ENCODE measurements at places on chromosomes 16 and 17.

- no peak for DNase-seq
Measured at GRCh38 chr17:67438667-67439066, 61.6 kb downstream of the PITPNC1 start.

DNA sequence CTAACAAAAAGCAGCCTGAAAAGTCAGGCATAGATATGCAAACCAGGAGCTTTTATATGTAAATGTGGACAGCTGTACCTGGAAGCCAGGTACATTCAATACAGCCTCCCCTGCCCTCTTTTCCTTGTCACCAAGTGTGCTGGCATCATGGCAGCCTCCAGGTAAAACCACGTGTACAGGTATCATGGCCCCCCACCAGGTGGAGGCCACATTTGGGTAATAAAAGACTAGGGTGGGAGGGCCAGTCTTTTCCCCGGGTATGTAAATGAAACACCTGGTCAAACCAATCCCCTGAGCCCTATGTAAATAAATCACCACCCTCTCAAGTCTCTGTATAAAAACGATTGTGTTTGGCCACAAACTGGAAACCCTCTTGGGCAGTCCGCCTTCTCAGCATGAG is 226.4 kb upstream of the GOT2 start:
- no peak for DNase-seq

GRCh38 chr17:17952691-17953090 is 19.5 kb downstream of the TOM1L2 start:
- no peak for DNase-seq

DNA sequence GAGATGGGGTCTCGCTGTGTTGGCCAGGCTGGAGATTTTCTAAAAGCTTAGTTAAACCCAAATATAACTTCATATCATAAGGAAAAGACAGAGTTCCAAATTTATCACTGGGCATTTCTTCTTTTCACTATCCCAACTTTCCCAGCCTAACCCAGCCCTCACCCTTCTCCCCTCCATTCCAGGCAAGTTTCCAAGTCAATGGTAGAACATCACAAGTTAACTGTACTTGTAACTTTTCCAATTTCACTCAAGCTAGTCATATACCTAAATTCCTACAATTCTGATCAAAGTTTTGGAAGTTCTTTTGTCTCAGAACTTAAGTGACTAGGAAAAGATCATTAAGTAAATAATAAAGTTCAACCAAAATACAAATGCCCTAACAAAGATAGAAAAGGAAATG is 61.2 kb downstream of the USP32 start:
- no peak for DNase-seq

DNA sequence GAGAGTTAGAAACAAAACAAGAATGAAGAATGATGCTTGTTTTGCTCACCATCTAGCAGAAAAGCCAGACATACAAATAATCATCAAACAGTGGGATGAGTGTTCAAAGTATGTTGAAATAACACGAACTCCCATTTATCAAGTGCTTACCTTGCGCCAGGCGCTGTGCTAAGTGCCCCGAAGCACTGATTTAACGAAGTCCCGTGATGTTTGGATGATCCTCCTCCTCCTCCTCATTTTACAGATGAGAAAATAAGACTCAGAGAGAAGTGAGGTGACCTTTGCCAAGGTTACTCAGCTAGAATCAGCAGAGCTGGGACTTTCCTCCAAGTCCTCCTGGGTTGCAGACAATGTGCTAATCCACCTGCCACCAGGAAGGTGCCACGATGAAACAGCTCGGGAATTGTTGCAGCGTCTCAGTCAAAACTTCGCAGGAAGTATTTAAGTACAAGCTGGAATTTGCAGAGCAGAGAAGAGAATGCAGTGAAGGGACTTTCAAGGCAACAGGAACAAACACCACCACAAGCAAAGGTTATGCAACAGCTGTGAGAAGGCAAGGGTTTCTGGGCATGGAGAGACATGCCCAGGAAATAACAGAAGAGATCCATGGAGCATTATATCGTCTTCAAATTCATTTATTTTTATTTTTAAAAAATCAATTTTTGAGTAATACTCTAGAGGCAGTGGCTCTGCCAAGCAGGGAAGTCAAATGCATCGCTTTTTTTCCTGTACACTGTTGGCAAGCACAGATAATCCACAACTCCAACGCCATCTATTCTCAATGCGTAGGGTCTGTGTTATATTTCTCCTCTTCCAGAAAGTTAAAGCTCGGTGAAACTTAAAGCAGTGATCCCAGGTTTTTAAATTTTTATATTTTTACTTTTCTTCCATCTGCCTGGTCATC is 11.1 kb downstream of the PRCD start:
- DNase-seq: no peak

GRCh38 chr17:45092911-45093430 is 31.9 kb downstream of the NMT1 start:
- DNase-seq: peak; percentile 88

- DNase-seq: no peak
Measured at GRCh38 chr16:11309895-11310633, 28.9 kb upstream of the PRM1 start.

DNA sequence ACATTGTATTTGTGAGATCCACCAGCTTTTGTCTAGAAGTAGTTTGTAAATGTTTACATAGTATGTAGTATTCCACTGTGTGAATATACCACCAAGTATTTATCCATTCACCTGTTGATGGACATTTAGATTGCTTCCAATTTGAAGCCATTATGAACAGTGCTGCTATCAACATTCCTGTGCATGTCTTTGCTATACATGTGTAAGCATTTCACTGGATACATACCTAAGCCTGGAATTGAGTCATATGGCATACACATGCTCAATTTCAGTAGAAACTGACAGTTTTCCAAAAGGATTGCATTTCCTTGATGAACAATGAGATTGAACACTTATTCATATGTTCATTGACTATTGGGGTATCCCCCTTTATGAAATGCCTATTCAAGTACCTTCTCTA is 540.6 kb upstream of the SOX9 start:
- DNase-seq: no peak

DNA sequence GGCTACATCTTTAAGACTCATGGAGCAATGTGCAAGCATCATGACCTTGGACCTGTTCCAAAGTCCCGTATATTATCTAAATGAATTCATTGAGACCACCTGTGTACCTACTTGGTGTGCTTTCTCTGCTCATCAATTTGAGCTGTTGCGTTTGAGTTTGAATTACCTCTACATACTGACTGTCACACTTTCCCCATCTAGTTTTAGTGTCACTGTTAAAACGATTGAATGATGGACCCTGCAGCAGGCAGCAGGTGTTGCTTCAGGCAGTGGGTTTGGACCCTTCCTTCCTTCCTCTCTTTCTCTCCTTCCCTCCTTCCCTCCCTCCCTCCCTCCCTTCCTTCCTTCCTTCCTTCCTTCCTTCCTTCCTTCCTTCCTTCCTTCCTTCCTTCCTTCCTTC is 33.9 kb upstream of the ZKSCAN2 start:
- DNase-seq: no peak

DNA sequence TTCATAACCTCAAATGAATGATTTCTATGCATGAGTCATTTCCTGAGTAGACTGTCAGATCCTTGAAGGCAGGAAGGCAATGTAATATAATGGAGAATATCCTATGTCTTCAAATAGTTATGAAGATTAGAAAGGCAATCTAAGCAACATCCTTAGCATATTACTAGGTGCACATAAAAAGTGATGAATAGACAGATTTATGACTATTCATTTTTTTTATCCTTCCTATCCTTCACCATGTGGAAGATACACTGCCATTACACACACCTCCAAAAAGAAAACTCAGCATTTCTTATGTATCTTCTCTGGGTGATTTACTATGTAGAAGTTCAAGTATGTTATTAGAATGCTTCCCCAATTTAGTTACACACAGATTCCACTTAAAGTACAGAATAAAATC is 126.4 kb upstream of the MAF start:
- no peak for DNase-seq

Measured in T1000 (cell line).